NCI-H1436 treated with DMSO at 0.1 percent for 48 hours (cell line): ENCODE measurements at places on chromosomes 1 and 21.

GRCh38 chr1:55723001-55723400 lies 507.8 kb upstream of the USP24 start:
- DNase-seq: no peak

DNA sequence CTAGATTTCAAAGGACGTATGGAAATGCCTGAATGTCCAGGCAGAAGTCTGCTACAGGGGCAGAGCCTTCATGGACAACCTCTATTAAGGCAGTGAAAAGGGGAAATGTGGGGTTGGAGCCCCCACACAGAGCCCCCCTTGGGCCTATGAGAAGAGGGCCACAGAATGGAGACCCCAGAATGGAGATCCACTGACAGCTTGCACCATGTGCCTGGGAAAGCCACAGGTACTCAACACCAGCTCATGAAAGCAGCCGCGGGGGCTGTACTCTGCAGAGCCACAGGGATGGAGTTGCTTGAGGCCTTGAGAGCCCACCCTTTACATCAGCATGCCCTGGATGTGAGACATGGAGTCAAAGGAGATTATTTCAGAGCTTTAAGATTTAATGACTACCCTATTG lies 108.7 kb downstream of the DMRTB1 start:
- no peak for DNase-seq

- DNase-seq: no peak
Observed at GRCh38 chr1:48777219-48777895, 666 bp upstream of the BEND5 start.

- DNase-seq: no peak
Observed at GRCh38 chr1:168966636-168967035, 139.9 kb upstream of the ATP1B1 start.

DNA sequence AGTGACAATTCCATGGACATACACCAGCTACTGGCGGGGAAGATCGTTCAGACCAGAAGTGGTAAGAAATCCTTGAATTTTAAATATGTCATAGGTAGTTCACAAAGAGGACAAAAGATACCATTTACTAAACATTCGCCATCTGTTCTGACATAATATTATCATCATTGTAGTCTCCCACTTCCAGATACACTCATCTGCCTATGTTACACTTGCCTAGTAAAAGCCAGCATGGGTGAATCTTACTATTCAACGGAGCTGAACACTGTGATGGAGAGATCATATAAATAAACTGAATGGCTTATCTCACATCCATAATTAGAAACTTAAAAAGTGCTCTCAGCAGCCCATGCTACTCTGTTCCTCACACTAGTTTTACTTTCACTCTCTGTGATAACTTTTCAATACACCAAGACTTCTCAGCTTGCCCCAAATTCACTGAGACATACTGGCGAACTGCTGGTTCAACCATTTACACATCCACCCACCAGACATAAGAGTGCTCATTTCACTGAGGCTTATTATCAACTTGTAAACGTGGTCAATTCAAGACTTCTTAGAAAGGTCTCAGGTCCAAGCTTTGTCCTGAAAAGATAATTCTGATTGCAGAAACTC lies 463 bp upstream of the PRRC2C start:
- DNase-seq: no peak

DNA sequence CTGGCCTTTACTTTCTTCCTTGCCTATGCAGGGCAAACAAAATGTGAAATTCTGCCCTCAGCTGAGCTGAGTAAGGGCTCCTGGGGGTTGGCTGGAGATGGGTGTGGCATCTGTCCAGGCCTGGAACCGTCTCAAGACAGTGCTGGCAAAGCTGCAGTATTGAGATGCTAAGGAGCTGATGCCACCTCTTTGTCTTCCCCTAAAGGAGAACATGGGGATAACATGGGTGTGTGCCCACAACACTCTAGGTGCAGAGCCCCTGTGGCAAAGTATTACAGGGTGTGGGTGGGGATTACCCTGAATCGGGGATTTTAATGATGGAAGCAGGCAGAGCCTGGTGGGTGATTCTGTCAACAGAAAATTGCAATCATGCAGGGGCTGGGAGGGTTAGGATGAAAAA lies 2.5 kb upstream of the ST3GAL3 start:
- DNase-seq: no peak

DNA sequence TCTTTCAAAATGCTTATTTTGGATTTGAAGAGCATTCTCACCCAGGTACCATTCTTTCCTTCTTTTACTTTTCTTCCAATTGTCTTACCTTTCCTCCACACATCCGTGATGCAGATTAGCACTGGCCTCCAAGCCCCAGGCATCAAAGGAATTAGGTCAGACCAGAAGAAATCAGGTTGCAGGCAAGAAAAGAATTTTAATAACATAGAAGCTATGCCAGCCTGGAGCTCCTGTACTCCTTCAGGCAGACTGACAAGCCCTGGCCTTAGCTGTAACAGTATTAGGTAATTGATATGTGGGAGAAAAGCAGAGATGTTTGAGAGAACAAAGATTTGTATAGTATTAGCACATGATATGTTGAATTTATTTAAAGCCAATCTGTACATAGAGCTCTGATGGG lies 390.4 kb upstream of the ADGRL2 start:
- DNase-seq: no peak

DNA sequence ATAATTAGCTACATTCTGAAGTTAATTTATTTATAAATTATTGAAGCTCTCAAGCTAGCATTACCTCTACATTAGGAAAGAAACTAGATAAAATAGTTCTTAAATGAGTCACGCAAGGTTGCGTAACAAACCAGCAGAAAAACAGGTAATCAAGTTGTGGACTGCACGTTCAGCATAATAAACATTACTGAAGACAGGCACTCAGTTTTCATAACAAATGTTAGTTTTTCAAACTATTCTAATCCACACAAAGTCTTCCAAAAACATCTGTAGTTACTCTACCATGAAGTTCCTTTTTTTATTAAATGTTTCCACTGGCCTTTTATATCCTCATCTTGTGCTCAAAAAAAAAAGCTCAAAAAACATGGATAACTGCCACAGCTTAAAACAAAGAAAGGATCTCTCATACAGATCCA lies 1.3 kb downstream of the TOR1AIP2 start:
- no peak for DNase-seq

GRCh38 chr1:31501505-31501904 lies 74.8 kb upstream of the TINAGL1 start:
- no peak for DNase-seq
